Eye (tissue), 1 donor: ENCODE measurements at places on chromosomes 6 and 20.

DNA sequence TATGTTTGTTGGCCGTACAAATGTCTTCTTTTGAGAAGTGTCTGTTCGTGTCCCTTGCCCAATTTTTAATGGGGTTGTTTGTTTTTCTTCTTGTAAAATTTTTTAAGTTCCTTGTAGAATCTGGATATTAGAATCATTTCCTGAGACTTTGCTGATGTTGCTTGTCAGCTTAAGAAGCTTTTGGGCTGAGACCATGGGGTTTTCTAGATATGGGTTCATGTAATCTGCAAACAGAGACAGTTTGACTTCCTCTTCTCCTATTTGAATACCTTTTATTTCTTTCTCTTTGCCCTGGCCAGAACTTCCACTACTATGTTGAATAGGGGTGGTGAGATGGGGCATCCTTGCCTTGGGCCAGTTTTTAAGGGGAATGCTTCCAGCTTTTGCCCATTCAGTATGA, 82.6 kb downstream of the SLC24A3 start:
- no peak for DNase-seq

- DNase-seq: no peak
These were observed 175.7 kb downstream of the DLL1 start for GRCh38 chr6:170114956-170115855.

DNA sequence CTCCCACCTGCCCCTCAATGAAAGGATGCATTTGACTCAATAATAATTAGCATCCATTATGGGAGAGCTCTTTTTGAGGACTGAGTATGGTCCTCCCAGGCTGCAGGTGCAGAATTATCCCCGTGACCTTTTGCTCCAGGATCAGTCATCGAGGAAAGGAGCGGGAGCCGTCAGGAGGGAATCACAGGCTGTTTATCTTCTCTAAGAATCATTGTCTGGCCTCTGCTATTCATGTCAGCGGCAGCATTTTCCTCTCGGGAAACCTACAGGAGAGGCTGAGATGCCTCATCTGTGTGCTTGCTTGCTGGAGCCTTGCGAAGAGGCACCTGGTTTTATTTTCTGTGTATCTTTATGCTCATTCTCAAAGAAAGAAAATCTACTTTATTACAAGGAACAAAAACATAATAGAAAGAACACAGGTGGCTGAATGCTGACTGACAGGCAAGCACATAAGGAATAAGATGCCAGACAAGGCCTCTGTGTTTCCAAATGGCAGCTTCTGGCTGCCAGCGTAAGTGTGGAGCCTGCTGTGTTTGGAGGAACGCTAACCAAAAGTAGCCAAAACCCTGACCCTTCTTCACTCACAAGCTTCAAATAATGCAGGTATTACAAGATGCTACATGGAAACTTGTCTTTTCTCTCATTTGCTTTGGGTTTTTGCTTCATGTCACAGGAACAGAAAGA, 539.1 kb upstream of the MARCKS start:
- DNase-seq: peak; percentile 72

DNA sequence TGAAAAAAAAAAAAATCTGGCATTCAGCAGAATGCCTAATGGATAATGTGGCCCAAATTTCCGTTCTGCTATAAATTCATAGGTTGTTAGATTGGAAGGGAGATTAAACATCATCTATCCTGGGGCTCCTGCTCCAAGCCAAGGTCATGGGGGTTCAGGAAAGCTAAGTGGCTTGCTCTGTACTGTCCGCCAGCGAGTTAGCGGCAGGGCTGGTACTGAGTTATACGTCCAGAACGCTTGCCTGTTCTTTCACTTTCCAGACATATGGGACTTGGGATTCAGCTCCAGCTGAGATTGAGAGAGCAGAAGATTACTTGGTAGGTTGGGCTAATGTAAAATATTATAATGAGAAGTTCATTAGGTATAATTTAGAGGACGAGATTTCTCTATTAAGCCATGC, 858 bp downstream of the RWDD1 start:
- peak; percentile 50 for DNase-seq

DNA sequence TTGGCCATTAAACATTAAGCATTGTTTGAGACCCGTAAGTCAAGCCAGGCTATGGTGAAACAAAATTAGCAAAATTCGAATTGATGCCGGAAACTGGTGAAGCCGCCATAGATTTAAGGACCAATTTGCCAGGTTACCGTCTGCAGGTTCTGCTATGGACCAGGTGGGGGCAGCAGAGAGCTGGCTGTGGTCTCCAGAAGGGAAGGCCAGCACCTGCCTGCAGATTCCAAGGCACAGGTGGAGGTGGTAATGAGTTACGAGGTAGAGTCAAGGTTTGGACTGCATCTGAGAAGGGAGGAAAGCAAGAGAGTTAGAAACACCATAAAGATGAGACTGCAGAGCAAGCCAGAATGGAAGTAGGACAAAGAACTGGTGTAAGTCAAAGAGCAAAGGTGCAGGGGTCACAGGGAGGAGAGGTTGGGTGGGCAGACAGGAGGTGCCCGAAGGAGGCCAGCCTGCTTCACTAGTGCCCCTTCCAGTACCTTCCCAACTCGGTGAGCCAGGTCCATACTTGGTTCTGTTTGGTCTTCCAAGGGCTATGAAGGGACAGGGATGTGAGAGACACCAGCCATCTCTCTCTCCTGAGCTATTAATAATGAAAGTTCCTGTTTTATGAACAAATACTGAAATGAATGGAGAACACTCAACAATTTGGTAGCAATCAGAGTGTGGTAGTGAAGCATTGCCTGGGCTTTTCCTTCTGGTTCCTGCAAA, 131.6 kb upstream of the ESR1 start:
- peak; percentile 52 for DNase-seq

DNA sequence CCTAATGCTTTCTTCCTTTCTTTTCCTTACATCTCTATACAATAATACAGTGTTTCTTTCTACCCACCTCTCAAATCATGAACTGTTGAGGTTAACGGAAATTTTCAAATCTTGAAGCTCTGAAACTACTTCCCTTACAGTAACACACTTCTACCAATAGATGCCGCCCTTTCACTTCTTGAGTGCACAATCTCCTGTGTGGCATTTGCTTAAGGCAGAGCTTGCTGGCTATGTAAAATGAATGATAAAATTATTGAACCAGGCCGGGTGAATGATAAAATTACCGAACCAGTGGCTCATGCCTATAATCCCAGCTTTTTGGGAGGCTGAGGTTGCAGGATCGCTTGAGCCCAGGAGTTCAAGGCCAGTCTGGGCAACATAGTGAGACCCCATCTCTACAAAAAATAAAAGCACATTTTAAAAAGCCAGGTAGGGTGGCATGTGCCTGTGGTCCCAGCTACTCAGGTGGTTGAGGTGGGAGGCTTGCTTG, 56.8 kb downstream of the KCNS1 start:
- DNase-seq: peak; percentile 88

GRCh38 chr6:88157106-88157505, 9.0 kb downstream of the CNR1 start:
- no peak for DNase-seq

DNA sequence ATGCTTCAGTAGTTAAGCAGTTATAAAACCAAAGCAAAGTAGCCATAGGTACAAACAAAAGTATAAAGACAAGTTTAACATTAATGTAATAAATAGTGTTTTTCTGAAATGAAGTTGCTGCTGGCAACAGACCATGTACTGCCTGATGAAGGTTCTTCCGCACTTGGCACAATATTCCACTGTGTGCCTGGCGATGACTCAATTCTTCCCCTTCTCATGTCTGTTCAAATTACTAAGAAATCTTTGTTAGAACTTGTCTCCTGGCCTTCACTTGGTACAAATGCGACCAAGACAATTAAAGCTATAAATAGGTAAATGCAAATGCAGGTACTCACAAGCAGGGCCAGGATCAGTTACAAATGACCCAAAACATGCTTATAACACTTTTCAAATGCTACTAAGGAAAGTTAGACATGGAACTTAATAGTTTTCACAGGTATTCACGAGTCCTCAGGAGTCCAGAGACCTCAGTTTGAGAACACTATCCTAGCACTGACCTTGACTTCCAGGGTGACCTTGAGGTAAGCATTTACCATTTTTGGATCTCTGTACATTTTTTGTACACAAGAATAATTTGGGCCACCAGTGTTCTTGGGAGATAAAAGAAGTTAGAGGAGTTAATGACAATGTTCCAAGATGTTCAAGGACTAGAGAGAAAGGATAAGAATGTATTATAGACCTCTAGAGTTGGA, 8.1 kb upstream of the DDR1 start:
- peak; percentile 26 for DNase-seq

DNA sequence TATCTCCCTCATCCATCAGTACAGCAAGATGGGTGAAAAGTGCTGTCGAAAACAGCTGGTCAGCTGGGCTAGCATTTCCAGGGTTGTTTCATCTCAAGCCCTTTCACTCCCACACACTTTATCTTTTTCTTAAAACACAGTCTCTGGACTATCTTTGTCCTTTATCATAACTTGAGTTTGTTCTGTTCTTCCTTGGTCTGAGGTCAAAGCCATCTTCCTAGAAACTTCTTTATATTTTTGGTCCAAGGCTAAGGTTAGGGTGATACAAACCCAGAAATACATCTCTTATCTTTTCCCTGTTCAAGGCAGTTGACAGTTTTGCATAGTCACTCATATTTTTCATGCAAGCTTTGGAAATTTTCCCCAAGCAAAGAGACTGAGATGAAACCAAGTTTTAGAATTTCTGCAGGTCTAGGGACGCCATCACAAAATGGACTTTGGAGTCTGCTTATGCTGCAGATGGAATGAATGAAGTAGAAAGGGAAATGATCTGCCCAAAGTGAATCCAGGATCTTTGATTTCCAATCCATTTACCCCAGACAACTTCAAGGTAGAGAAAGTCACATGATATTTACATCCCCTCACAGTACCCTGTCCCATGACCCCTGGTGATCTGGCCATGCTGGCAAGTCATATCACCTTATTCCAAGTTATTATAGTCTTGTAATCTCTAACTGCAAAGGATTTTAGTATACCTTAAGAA, 297.0 kb downstream of the ZNF217 start:
- no peak for DNase-seq

- no peak for DNase-seq
These were observed 59.9 kb downstream of the COL12A1 start for GRCh38 chr6:75145976-75146375.

- DNase-seq: peak; percentile 67
These were observed 1.3 kb upstream of the NDUFAF4 start for GRCh38 chr6:96899019-96899418.

DNA sequence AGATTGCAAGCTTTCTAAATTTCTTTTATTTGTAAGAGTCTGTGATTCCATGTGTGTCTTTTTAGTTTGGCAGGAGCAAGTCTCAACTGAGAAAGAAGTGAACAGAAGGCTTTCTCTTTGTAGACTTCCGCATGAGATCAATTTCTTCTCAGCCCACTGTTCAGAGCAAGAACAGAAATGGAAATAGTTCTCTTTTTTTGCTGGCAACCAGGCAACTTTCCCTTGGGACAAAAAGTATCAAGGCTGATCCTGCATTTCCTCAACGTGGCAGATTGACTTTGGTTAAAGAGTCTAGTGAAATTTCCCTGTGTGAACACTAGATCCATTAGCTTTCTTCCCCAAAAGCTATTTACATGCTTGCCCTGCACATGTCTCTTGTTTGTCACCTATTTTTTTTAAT, 46.8 kb upstream of the JAG1 start:
- no peak for DNase-seq

DNA sequence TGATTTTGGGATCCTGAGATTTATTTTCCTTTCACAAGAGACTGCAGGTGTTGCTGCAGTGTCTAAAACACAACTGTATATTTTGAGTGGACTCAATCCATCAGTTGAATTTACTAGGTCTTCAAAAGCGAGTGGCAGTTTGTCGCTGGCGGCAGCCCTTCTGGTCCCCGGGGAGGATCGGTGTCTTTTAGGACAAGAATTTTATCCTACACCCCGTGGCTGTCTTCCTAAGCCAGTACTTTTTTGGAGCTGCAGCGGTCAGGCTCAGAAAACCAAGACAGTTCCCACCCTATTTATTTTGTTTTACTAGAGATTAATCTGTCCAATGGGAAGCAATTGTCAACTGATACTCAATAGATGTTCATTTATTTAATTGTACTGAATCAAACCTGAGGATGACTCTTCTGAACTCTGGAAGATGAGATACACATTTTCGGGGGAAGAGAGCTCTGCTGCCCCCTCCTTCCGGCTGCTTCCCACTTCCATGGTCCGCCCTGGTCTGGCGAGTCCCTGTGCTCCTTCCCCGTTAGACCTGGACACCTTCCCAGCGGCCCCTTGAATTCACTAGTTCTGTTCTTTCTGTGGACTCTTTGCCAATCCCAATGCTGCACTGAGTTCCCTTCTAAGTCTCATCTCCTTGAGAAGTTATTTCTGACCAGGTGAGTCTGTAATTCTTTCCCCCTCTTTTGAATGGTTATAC, 90.6 kb downstream of the ERMARD start:
- no peak for DNase-seq

DNA sequence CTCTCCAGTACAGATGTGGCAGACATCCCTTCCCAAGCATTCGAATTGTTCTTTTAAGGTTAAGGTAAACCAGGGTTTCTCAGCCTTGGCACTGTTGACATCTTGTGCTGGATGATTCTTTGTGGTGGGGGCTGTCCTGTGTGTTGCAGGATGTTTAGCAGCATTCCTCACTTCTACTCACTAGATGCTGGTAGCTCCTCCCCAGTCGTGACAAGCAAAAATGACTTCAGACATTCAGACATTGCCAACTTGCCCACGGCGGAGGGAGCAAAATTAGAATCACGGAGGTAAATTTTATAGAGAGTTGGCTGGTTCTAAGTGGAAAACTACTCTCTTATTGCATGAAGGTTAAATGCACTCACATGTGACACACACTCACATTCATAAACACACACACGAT, 188.7 kb downstream of the GMPR start:
- no peak for DNase-seq

GRCh38 chr20:32333988-32334885, 23.9 kb upstream of the ASXL1 start:
- no peak for DNase-seq

- DNase-seq: peak; percentile 60
These were observed 35.3 kb downstream of the FOXP4 start for GRCh38 chr6:41581381-41581991.

- DNase-seq: peak; percentile 82
These were observed 169.3 kb downstream of the TTLL2 start for GRCh38 chr6:167493976-167494697.

GRCh38 chr20:40591536-40591935, 97.5 kb downstream of the MAFB start:
- no peak for DNase-seq

- DNase-seq: no peak
These were observed 176.9 kb downstream of the DTNBP1 start for GRCh38 chr6:15485936-15486335.

DNA sequence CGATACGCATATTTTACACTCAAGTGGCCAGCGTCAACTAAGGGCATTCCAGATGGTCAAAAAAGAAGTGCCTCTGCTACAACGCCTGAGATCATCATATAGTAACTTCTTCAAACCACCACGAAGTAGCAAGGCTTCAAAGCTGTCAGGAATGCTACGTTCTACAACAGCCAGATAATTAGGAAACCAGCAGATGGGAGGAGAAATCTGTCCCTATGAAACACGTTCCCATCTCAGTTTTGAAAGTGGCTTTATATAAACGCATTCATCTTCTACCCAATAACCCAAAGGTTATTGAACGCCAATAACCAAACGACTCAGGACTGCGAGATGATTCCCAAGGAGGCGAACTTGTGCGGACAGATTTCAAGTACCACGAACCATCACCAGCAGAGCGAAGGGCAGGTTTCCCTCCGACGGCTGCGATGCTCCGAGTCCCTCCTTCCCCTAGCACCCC, 1.2 kb downstream of the ABHD12 start:
- peak; percentile 80 for DNase-seq

- no peak for DNase-seq
These were observed 490 bp upstream of the ID1 start for GRCh38 chr20:31604567-31605030.
